Fibroblast of lung (primary cell): ENCODE measurements at places on chromosomes 12 and 14. TPM values are rescaled to one million over a fixed set of nuclear protein-coding genes. Genes with fewer than 3 reads are reported as not detected.

Gene SLC5A8
- total RNA-seq: not detected in 2 replicates

Gene CD4
- 14.4 and 27.2 TPM in 2 replicates for total RNA-seq

Gene MYF6
- under 0.01 TPM in 1 of 2 replicates, not detected in the other for total RNA-seq

Gene CHFR
- 21.6 and 28.2 TPM in 2 replicates for total RNA-seq

Gene ZDHHC22
- not detected in 2 replicates for total RNA-seq

Gene SPTB
- total RNA-seq: under 0.01 TPM in 1 of 2 replicates, not detected in the other

Gene PKP2
- total RNA-seq: under 0.01 TPM in 2 replicates

Gene ZC2HC1C
- total RNA-seq: 1.5 and 1.8 TPM in 2 replicates

Gene ATL1
- 6.9 and 16.2 TPM in 2 replicates for total RNA-seq

Gene CFAP73
- not detected in 2 replicates for total RNA-seq

Gene B4GALNT1
- total RNA-seq: 0.51 and 2.3 TPM in 2 replicates

Gene PIWIL1
- not detected in 2 replicates for total RNA-seq

Gene PPP4R4
- total RNA-seq: 0.51 and 0.99 TPM in 2 replicates

Gene CALM1
- 269 and 632 TPM in 2 replicates for total RNA-seq

Gene P2RX2
- not detected in 2 replicates for total RNA-seq

Gene NAV3
- 50.3 and 60.6 TPM in 2 replicates for total RNA-seq

Gene IFI27
- 7.9 and 11.6 TPM in 2 replicates for total RNA-seq

Gene INF2
- 23.9 and 50.9 TPM in 2 replicates for total RNA-seq

Gene FAIM2
- total RNA-seq: 0.50 and 3.6 TPM in 2 replicates

Gene P2RX7
- 16.7 and 17.2 TPM in 2 replicates for total RNA-seq

Gene ANKRD9
- total RNA-seq: 13.6 and 22.0 TPM in 2 replicates

Gene SUPT16H
- 66.1 and 69.6 TPM in 2 replicates for total RNA-seq

Gene NOVA1
- 3.6 and 5.1 TPM in 2 replicates for total RNA-seq

Gene TMEM119
- total RNA-seq: 132 and 358 TPM in 2 replicates

Gene PZP
- total RNA-seq: not detected in 2 replicates

Gene FAM181A
- not detected in 2 replicates for total RNA-seq

Gene RTL1
- not detected in 2 replicates for total RNA-seq
